Astrocyte of the spinal cord (primary cell): ENCODE measurements at places on chromosomes 7 and 10.

DNA sequence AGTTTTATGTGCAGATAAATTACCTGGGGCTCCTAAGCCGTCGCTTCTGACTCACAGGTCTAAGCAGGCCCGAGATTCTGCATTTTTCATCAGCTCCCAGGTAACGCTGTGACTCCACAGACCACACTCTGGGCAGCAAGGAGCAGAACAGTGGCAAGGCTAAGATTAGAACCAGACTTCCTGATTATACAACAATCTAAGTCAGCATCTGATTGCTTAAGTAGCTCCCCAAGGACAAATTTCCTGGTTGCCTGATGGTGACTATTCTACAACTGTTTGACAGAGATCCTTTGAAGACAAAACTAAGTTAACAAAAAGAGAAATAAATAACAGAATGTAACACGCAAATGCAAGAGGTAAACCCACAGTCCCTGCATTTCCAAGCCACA is 69.0 kb downstream of the CREB3L2 start:
- DNase-seq, result peak; percentile 50

DNA sequence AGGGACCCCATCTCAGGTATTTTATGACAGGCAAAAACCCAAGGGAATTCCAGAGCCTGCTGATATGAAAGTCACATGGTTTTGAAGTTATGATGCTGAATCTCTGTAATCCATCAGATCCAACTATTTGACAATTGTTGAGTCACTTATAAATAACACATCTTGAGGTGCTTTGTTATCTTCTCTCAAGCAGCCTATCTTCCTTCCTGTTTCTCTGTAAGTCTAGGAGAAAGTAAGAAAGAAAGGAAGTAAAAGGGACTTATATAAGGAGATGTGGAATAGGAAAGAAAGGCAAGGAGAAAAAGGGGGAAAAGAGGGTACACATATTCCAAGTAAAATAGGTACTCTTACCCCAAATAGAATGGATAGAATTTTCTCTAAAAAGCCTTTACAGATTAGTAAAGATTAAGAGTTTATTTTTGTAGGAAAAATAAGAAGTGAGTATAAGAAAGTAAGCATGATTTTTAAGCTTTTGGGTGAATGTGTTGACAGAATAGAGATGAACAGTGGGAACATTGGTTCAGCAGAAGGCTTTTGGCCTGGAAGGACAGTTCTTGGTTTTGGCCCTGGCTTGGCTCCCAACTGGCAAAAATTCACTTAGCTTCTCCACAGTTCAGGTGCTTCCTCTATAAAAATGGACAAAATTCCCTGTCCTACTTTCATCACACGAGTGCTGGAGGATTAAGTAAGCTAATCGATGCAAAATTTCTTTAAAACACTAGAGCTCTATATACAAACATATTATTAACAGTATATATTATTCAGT is 39.6 kb upstream of the ANK3 start:
- no peak for DNase-seq

GRCh38 chr10:4331150-4331549 is 494.9 kb upstream of the AKR1E2 start:
- DNase-seq, result peak; percentile 25

DNA sequence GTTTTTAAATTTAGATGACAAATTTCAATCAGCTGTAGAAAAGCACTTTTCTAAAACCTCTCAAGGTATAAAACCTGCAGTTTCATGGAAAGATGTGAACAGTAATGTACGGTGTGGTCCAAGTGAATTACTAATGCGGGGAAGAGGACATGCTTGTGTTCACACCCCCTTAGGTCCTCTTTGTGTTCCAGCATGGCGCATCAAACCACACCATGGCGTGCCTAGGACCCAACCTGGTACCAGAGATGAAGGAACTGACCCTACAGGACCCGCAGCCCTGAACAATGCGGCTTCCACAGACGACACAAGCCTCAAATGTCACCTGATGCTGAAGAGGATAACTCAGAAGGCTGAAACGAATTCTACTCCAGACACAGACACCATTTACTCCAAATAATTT is 81.3 kb upstream of the GPR22 start:
- no peak for DNase-seq

DNA sequence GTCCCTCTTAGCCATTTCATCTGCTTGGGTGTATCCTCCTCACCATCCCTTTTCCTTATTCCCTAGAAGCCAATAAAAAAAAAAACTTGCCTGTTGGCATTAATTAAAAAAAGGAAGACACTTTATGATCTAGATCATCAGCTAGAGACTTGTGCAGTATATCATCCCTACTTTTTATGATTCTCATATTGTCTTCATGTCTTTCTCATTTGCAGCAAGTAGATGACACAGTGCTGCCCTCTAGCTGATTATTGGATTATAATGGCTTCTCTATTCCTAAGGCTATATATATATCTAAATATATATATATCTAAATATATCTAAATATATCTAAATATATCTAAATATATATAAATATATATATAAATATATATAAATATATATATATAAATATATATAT is 272.4 kb upstream of the LRGUK start:
- peak; percentile 65 for DNase-seq

- peak; percentile 36 for DNase-seq
These were observed 80.2 kb downstream of the SORBS1 start for GRCh38 chr10:95480901-95481491.

DNA sequence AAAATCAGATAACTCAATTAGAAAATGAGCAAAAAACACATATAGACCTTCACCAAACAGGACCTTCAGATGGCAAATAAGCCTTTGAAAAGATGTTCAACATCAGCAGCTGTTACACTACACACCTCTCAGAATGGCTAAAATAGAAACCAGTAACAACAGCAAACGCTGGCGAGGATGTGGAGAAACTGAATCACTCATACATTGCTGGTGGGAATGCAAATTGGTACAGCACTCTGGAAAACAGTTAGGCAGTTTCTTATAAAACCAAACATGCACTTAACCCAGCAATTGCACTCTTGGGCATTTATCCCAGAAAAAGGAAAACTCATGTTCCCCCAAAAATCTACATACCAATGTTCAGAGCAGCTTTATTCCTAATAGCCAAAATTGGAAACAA is 37.7 kb upstream of the SMARCD3 start:
- peak; percentile 5 for DNase-seq

DNA sequence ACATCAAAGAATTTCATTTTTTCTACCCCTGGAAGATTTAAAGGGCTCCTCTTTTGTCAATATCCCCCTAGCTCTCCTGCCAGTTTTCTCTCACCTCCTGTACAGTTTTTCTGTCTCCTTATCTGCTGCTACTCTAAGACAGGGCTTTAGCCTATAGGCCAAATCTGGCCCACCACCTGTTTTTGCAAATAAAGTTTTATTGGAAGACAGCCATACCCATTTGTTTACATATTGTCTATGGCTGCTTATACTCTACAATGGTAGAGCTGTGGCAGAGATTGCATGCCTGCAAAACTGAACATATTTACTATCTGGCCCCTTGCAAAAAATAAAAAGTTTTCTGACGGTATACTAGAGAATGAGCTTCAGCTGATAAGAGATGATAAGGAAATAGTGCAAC is 37.4 kb upstream of the GARS1 start:
- no peak for DNase-seq

DNA sequence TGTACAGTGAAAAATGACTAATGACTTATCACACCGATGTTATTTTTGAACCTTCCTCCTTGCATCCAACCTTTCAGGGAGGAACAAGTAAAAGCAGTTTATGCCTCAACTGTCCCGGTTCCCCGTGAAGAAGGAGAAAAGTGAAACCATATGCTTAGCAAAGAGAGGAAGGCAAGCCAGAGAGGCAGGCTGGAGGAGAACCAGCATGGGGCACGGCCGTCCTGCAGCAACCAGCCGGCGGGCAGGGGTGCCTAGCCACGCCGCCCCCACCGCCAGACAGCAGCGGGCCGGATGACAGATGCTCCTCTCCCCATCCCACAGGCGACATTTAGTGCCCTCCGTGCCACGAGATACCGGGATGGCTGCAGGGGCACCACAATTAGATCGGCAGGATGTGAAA is 421.4 kb upstream of the MGMT start:
- DNase-seq, result no peak

DNA sequence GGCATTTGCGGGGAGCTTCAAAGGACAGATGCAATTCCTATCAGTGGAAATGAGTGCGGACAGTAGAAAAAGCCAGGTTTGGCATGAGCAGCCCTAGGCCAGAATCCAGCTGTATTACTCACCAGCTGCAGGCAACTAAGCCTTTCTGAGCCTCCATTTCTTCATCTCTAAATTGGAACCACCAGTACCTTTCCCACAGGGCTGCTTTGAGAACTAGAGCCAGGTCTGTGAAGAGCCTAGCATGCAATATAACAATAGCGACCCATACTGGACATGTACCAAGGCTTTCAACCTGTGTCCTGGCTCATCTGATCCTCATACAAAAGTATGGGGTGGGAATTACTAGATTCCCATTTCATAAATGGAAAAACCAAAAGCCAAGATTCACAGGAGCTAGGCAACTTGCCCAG is 101.0 kb downstream of the GSAP start:
- no peak for DNase-seq

- DNase-seq, result peak; percentile 64
These were observed 255.1 kb downstream of the TNS3 start for GRCh38 chr7:47326808-47327207.

GRCh38 chr7:39647816-39648215 is 24.4 kb downstream of the RALA start:
- DNase-seq, result no peak

- no peak for DNase-seq
These were observed 105.9 kb upstream of the ETV1 start for GRCh38 chr7:14095233-14095950.

DNA sequence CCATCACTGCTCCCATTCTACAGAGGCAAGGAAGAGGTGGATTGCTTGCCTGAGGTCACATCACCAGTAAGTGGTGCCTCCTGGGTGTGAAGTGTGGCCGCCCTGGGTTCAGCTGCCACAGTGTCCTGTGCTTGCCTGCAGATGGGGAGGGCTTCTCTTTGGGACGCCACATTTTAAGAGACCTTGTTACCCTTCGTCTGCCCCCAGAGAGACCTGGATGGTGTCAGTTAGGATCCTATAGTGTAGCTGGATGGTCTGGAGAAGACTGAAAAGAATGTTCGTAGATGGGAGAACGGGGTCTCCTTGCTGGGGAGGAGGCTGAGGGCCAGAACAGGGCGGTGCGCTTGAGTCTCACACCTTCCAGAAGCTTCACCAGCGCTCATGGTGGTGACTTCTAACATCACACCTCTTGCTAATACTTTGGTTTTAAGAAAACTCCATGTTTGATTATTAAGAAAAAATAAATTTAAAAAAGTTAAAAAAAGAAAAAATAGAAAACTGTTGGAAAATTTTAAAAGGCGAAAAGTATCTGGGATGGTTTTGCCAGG is 2.3 kb downstream of the DOCK1 start:
- DNase-seq, result no peak

DNA sequence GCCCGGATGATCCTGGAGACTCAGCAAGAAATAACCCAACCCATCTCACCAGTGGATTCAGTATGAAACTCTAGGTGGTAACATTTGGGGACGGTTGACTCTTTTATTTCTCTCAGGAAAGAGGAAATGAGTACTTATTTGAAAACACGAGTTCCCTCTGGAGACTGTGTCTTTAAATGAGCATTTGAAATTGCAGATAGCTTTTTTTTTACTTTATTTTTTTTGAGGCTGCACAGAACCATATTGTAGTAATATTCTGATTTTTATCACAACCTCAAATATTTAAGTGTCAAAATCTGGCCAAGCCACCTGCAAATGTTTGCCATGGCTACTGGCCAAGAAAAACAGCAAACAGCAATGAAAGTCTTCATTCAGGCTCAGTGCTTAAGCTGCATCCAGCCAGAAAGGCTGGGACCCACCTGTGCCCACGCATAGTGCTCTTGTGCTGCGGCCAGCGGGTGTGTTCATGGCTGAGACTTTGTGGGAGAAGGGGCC is 160.8 kb downstream of the CREB5 start:
- peak; percentile 75 for DNase-seq

DNA sequence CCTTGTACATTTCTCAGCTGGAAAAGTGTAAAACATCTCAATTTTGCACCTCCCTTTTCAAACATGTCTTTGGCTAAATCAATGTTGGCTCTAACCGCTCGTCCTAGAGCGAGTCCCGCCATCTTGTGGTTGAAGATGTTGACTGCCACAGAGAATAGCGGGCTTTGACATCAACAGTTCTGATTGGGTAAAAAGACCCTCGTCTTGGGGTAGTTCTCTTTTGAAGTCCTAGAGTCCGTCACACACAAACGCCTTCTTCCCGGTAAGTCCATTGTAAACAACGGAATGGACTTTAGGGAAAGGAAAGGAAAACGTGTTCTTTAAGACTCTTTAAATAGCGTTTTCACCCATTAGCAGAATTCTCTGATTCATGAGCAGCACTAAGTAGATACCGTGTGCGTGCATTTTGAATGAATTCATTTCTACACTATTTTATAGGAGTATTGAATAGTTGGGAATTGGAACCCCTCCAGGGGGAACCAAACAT is 452 bp upstream of the RPP30 start:
- DNase-seq, result peak; percentile 90

DNA sequence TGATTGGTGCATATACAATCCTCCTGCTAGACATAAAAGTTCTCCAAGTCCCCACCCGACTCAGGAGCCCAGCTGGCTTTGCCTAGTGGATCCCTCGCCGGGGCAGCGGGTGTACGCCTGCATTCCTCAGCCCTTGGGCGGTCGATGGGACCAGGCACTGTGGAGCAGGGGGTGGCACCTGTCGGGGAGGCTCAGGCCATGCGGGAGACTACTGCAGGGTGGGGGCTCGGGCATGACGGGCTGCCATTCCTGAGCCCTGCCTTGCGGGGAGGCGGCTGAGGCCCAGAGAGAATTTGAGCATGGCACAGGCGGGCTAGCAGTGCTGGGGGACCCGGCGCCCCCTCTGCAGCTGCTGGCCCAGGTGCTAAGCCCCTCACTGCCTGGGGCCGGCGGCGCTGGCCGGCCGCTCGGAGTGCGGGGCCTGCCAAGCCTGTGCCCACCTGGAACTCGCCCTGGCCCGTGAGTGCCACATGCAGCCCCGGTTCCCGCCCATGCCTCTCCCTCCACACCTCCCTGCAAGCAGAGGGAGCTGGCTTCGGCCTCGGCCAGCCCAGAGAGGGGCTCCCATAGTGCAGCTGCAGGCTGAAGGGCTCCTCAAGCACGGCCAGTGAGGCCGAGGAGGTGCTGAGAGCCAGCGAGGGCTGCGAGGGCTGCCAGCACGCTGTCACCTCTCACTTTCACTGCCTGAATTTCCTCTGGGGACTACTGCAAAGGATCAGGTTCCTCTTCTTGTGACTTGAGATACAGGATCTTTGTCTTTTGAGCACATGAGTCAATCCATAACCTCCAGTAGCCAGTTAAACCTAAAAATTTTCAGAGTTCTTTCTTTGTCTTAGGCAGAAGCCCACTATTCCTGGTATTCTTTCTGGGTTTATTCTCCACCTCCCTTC is 25.1 kb upstream of the ELOVL3 start:
- DNase-seq, result no peak

DNA sequence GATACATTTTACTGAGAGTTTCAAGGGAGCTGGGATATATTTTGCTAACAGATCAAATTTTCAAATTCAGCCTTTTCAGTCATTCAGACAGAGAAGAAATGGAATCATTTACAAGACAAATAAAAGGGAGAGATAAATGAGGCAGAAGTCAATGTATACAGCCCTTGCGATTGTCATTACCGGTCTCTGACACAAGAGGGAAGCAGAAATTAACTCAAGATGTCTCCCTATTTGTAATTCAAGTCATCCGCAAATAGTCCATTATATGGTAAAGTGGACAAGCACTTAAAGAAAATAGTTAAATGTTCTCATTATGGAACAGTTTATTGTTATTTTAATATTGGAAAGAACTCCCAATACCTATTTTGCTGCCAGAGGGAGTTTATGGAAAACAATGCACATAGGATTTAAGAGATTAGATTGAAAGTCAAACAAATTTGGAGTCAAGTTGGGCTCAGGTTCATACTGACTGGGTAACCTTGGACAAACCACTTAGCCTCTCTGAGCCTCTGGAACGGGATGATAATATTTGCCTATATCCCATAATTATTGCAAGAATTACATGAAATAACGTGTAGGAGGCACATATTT is 89.3 kb upstream of the PRKCQ start:
- DNase-seq, result peak; percentile 65
